ENCODE measurements at places on chromosomes 12 and 14.
A peak's percentile ranks its signal among the peaks of the same experiment; 100 is the strongest.

DNA sequence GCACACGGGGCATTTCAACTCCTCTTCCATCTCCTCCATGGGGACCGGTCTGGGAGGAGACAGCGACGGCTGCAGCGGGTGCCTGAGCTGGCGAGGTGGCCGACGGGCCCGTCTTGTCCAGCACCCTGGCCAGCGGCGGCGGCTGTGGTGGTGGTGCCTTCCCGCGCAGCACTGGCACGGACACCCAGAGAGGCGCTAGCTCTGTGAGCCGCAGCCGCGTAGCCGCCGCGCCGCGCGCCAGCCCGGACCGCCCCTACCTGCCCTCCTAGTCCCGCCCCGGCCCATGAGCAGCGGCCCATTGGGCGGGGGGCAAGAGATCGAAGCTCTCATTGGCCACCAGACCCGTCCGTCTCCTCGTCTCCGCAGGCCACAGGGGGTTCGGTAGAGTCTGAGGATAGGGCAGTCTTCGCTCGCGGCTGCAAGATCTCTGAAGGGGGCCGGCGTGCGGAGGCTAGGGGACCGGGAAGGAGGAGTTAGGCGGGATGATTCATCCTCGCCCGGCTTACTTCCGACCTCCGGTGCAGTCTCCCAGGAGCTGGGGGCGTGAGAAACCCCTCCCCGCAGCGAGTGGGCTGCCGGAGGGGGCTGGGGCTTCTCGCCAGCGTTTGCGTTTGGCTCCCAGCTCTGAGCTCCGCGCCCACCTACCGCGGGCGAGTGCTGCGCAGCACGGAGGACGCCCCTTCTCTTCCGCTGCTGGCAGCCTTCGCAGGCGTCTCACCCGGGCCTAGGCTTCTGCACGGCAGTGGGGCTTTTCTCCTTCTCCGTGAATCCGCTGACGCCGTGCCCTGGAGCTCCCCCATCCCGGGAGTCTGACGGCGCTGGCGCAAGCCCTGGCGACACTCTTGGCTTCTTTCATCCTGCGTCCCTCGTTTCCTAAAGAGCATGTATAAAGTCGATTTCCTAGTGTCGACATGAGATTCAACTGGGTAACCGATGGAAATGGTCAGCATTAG, at the start of gene TRIM9:
TSS of gene TRIM9 (minus strand) at position 205 of the 953 bp plus-strand sequence. CDS start at position 39, 166 bp downstream.
- peak; percentile 98 for DNase-seq

GRCh38 chr14:95657454-95657853, 28.8 kb upstream of the TCL1B start:
- DNase-seq: no peak

DNA sequence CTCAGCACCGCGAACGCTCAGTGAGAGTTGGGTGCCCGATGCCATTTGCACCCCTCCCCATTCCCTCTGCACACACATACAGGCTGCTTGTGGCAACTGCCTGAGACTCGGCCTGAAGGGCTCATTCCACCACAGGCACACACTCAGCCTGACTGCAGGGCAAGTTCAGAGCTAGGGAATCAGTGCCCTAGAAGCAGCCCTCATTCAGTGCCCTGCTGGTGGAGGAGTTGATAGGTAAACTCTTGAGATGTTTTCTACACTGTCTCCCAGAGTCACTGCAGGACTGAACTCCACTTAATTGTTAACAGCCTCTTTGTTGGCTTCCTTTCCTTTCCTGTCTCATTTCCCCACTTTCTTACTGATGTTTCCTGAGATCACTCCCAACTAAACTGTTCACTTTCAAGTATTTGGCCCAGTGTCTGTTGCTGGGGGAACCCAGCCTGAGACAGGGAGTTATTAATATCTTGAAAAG, 16.9 kb downstream of the PPP1R36 start:
- peak; percentile 9 for DNase-seq

DNA sequence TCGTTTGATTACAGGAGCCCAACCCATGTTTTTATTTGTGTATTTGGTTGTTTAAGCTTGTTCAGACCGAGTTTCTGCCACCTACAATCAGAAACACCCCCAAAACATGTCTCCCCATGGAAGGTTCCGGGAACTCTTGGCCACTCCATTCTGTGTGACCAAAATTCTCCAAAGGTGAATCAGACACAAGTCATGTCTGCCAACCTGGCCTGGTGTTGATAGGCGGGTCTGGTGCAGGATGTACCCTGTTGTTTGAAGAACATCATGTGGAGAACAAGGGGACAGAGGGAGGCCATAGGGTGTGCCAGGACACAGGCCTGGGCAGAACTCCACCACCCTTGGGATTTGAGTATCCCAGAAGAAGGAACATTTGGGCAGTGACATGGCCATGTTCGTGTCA, 147.1 kb upstream of the MYL2 start:
- no peak for DNase-seq

GRCh38 chr12:85805654-85806053, 30.6 kb downstream of the RASSF9 start:
- DNase-seq: no peak

GRCh38 chr12:28866715-28867503, 282.2 kb upstream of the FAR2 start:
- peak; percentile 5 for DNase-seq

- DNase-seq: no peak
Observed at GRCh38 chr14:34794941-34795340, 80.2 kb downstream of the BAZ1A start.

- DNase-seq: no peak
Observed at GRCh38 chr12:38728894-38729293, 176.5 kb downstream of the CPNE8 start.

- DNase-seq: no peak
Observed at GRCh38 chr12:94973221-94973620, 30.3 kb downstream of the NDUFA12 start.

DNA sequence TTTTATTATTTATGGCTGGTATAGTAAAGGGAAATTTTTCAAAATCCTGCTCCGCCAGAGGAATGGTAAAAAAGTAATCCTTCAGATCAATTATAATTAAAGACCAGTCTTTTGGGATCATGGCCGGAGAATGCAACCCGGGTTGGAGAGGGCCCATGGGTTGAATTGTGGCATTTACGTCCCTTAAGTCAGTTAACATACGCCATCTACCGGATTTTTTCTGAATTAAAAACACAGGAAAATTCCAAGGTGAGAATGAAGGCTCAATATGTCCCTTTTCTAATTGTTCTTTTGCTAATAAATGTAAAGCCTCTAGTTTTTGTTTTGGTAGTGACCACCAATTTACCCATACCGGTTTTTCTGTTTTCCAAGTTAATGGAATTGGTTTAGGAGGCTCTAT, 602.8 kb downstream of the ALG10 start:
- no peak for DNase-seq

- DNase-seq: no peak
Observed at GRCh38 chr12:18706798-18707197, 31.0 kb downstream of the PLCZ1 start.

DNA sequence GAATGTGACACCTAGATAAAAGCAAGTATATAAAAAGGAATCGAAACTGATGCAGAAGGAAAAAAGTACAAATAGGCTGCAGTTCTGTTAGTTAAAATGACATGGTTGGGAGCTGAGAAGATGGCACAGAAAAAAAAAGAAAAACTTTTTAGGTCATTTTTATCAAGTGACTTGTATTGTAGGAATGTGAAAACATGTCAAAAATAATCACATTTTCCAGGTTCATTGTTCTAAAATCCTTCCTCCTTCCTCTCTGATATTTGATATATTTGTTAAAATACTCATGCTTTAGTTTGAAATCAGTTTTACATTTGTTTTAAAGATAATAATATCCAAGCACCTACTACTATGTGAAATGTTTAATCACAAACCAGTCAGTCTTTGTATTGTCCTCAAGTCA, 507.9 kb downstream of the PRKD1 start:
- DNase-seq: no peak

DNA sequence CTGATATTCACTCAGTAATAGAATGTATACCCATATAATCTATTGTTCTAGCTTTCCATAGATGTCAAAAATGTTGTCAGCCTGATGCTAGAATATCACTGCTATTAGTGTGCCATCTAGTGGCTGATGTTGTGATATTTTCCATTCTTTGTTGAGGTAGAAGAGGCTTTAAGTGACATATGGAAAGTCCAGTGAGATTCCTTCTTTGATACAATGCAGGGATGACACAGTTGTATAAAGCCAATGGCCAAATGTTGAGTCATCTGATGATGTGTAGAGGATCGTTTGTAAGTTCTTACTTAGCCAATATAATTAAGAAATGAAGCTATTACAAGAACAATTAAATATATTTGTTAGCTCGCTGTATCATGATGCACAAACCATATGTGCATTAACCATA, 58.1 kb upstream of the PCED1B start:
- no peak for DNase-seq

DNA sequence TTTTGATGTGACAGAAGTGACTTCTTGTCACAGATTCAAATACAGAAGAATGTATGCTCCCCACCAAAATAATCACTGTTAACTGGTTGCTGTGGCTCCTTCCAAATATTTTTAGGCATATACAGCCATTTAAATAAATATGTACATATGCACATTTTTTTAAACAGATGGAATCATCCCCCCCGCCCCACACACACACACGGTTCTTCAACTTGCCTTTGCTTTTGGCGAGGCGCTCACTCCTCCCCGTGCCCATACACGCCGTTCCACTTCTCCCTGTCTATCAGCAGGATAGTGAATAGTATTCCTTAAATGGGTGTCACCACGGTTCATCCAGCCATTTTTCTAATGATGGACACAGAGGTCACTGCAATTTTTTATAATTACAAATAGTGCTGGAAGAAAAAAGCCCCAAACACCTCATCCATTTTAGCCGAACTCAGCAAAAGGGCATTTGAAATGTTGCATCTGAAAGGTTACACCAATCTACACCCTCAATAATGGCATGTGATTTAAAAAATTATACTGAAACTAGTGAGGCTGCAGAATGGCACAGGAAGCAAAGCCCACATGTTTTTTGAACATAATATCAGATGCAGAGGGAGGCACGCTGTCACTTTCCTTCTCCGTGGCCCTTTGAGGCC, 39.2 kb upstream of the MEG3 start:
- no peak for DNase-seq

DNA sequence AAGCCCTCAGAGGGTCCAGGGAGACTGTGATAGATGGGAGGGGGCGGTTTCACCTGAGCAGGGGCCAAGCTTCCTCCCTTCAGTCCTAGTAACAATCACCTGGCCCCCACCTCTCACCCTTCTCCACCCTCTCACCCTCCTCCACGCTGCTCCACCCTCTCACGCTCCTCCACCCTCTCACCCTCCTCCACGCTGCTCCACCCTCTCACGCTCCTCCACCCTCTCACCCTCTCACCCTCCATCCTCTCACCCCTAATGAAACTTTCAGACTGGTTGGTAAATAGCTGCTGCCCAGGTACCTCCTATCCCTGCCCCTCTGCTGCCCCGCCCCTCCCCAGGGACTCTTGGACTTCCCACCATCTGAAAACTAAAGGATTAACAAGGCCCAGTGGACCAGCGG, 34.2 kb downstream of the NGB start:
- no peak for DNase-seq

DNA sequence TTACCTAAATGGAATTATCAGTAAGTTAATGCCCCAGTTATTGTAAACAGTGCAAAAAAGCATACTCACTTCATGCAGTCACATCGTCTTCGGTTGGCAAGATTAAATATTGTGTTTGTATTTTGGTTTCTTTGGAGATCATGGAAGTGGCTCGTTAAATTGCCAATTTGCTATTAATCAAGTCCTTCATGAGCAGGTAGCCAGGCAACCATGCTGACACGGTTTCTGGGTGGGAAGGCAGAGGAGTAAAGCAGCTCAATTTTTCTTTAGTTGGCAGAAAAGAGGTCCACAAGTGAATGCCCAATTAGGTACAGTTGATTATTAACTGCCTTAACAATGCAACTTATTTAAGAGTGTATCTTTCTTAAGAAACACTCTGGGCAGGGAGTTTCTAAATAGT, 43.9 kb downstream of the PPP4R3A start:
- DNase-seq: no peak

DNA sequence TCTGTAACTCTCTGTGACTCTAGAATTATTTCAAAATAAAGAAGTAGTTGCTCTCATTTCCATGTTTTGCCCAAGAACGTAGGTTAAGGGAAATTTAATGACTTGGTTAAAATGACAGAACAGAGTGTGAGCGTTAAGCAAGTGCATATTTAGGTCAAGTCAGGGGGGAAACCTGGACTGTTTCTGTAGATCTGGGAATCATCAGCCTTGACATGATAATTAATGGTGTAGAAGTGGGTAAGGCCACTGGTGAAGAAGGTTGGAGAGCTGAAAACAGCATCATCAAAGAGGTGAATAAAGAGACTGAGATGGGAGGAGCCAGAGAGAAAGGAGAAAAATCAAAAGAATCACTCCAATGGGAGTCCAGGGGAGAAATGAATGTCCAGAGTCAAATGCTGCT, 49.4 kb upstream of the STK38L start:
- DNase-seq: no peak

DNA sequence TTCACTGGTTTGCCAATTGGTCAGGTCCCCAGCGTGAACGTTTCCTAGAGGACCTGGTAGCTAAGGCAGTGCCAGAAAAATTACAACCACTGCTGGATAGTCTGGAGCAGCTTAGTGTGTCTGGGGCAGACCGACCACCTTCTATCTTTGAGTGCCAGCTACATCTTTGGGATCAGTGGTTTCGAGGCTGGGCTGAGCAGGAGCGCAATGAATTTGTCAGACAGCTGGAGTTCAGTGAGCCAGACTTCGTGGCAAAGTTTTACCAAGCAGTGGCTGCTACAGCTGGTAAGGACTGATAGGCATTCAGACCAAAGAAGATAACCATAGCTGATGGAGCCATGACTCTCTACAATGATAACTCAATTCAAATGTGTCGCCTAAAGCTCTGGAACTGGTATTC, 2.5 kb downstream of the C14orf119 start:
- DNase-seq: no peak

DNA sequence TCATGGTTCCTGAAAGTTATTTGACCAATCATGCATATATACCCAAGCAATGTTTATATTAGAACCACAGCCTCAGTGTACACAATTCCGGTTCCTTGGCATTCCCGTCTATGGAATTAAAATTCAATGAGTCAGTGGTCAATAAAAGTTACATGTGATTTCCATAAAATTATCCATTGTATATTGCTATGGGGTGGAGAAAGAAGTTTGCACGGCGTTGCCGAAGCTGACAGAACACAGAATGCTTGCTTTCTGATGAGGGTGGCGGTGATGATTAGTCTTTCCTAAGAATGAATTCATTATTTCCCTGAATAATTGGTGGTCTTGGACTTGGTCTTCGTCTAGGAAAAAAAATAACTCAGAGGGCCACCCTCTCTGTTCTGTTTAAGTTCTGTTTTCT, 214.1 kb downstream of the ANO2 start:
- DNase-seq: no peak

GRCh38 chr12:67648521-67649260, at the start of gene DYRK2:
Gene DYRK2 (plus strand): TSS chr12:67648745. CDS start chr12:67649134, 389 bp downstream.
- peak; percentile 73 for DNase-seq

DNA sequence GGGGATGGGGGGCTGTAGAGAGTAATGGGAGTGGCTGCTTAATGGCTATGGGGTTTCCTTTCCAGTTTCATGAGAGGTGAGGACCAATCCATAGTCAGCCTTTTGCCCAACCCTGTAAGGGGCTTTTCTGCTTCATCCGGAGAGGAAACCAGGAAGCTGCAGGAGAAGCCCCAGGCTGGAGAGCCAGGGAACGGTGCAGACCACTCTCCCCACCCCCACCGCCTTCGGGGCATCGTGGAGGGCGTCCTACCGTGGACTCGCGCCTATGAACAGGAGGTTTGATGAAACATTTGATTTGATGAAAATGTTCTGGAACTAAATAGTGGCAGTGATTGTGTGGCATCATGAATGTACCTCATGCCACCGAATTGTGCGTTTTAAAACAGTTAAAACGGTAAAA, 204.3 kb upstream of the DIO3 start:
- DNase-seq: no peak

All from anterior cingulate cortex (tissue), 58 donors.